ENCODE measurements at places on chromosomes 11 and 22.

DNA sequence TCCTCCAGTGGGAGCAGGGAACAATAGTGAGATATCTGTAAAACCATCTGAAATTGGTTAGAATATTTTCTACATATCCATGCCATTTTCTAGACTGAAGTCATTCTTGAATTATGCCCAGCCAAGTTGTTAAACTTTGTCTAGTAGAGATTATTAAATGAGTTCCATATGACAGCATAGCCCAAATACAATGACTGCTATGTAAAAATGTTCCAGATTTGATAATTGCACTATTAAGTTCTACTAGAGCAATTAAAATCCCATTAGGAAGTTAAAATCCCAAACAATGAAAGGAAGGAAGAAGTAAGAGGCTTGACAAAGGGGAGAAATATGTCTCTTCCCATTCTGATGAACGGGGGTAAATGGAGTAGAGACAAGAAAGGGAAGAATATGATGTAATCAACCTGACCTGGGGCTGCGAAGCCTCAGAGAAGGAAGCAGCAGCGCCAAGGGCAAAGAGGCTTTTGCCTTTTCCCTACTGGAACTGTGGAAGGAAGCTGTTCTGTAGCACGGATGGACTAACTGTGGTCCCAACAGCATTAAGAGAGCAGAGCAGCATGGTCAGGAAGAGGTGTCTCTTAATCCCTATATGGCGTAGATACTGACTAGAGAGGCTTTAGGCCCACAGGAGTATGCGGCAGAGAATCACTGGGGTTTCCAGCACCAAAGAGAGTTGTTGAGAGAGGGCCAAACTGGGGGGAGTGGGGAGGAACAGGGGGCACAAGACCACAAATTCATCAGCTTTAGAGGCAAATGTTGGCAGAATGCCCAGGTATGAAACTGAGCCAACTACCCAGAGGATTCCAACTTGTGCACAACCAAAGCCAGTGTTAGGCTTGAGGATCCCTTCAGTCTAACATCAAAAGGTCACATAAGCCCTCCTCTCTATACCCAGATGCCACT lies 26.7 kb downstream of the RRP8 start:
- DNase-seq, result no peak

- DNase-seq, result no peak
Observed at GRCh38 chr11:33706966-33707365, 6.3 kb upstream of the C11orf91 start.

DNA sequence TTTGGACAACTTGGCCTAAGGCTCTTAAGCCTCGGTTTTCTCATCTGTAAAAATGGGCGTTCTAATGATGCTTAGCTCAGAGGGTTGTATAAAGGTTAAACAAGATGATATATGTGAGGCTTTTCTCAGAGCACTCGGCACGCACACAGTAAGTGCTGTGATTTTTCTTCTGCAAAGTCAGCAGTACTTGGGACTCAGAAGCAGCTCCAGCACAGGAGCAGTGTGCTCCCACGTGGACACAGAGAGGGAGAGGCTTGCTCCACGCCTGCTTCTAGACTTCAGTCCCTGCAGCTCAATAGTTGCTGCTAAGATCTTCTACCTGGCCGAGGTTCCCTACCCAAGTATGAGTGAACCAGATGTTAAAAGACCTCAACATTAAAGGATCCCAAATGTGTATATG lies 39.9 kb upstream of the PHF21A start:
- DNase-seq, result no peak

DNA sequence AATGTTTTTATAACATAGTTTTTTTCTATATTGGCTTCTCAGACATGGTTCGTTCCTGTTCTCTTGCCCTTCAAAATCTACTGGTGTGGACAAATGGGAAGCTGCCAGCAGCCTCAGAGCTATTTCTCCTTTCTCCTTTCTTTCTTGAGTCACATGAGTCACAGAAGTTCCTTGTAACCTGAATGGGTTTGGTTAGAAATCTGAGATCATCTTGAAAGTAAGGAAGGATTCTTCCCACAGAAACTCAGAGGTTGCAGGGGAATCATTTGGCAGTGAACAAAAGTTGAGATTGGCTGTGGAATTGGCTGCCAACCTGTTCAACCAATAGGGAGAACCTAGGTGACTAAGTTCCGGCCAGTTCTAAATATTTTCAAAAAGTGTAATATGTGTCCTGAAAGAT lies 12.5 kb downstream of the PLET1 start:
- no peak for DNase-seq

GRCh38 chr11:127624306-127624856 lies 623.8 kb upstream of the KIRREL3 start:
- no peak for DNase-seq

DNA sequence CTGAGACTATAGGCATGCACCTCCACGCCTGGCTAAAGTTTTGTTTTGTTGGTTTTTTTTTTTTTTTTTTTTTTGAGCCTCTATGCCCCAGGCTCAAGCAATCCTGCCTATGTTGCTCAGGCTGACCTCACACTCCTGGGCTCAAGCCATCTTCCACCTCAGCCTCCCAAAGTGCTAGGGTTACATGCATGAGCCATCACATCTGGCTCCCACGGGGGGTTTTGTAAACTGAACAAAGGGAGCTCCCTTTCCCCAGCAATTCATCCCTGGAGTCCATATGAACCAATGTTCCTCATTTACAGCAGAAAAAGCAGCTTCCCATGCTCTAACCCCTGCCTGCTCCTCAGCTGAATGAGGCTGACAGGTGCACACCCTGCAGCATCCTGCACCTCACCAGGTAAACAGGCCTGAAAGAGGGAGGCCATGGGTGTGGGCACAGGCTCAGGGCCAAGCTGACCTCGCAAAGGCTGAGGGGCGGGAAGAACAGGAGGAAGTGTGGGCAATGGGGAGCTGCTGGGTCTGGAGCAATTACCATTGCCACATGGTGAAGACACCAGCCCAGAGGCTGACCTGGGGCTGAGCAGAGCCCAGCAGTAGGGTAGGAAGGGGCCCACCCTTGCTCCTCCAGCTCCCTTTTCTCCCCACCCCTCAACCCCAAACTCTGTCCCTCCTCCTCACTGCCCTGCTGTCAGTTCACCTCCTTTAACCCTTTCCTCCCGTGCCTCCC lies 58.2 kb downstream of the RBX1 start:
- no peak for DNase-seq

DNA sequence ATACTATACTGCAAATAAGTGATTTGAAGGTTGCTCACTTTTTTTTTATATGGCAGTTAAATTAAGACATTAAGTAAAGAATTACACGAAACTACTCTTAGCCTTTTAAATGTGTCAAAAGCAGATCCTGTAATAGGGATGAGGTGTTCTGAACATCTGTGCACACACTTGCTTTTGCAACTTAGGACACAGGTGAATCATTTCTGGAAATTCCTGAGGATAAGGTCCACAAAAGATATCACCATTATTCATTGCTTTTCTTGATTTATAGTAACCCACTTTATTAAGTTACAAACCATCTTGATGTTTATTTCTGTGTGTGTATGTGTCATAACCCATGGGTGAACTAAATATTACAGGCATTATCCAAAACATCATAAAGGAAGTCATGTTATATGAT lies 55.9 kb downstream of the SLC5A12 start:
- DNase-seq, result no peak

GRCh38 chr11:114401311-114401710 lies 845 bp downstream of the RBM7 start:
- no peak for DNase-seq

- no peak for DNase-seq
Observed at GRCh38 chr11:126165311-126165720, 46.1 kb downstream of the RPUSD4 start.

- no peak for DNase-seq
Observed at GRCh38 chr22:19404676-19405075, 26.9 kb downstream of the HIRA start.

- DNase-seq, result no peak
Observed at GRCh38 chr11:89235976-89236375, 58.3 kb downstream of the TYR start.

- DNase-seq, result no peak
Observed at GRCh38 chr11:127191689-127192088, 191.1 kb upstream of the KIRREL3 start.

- DNase-seq, result peak; percentile 50
Observed at GRCh38 chr11:117232911-117233409, 489 bp downstream of the RNF214 start.

DNA sequence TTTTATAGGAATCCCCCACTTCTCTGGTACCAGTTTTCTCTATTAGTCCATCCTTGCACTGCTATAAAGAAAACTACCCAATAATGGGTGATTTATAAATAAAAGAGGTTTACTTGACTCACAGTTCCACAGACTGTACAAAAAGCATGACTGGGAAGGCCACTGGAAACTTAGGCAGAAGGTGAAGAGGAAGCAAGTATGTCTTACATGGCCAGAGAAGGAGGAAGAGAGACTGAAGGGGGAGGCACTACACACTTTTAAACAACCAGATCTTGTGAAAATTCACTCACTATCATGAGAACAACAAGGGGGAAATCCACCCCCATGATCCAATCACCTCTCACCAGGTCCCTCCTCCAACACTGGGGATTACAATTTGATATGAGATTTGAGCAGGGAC lies 68.9 kb upstream of the GNAZ start:
- no peak for DNase-seq

- no peak for DNase-seq
Observed at GRCh38 chr22:17780116-17780740, 6.0 kb upstream of the BID start.

Data from right lobe of liver (tissue), 6 donors.